ENCODE measurements at places on chromosomes 6 and 20.
A peak's percentile ranks its signal among the peaks of the same experiment; 100 is the strongest.

- DNase-seq = no peak
Measured at GRCh38 chr6:35505999-35506412, 6.7 kb downstream of the TULP1 start.

DNA sequence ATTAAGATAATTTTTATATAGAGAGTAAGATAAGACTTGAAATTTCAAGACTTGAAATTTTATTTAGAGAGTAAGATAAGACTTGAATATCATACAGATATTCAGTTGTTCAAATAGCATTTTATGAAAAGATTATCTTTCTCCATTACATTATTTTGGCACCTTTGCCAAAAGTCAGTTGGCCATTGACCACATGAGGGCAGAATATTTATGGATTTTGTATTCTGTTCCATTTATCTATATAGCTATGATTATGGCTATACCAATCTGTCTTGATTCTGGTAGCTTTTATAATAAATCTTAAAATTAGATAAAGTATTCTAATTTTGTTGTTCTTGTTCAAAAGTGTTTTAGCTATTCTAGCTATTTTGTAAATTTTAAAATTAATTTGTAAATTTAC, 537.9 kb upstream of the GJE1 start:
- no peak for DNase-seq

GRCh38 chr6:27096834-27097511, 150.5 kb upstream of the PRSS16 start:
- peak; percentile 9 for DNase-seq

GRCh38 chr6:45652416-45652815, 274.7 kb upstream of the SUPT3H start:
- DNase-seq = no peak

- no peak for DNase-seq
Measured at GRCh38 chr6:104183816-104184435, 675.8 kb downstream of the HACE1 start.

GRCh38 chr20:34127792-34128191, 15.7 kb upstream of the EIF2S2 start:
- DNase-seq = no peak

GRCh38 chr6:157670466-157671186, 152.4 kb upstream of the SNX9 start:
- peak; percentile 48 for DNase-seq

DNA sequence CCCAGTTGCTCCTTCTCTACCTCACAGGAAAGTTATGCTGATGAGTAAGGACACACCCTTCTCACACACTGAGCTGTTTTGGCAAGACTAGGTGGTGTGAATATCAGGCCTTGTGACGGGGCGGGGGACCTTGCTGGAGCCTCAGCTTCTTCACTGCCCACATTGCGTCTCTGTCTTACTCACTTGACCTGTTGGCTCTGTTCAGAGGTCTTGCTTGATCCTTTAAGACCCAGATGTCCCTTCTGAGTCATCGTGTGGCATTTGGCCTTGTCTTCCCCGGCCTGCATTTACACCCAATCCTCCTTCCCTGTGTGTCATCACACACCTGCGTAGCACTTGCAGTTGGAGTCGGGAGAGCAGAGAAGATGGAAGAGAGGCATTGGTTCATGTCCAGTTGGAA, 8.3 kb upstream of the PRND start:
- no peak for DNase-seq

- DNase-seq = peak; percentile 82
Measured at GRCh38 chr6:117482240-117483003, at the start of gene DCBLD1. Gene DCBLD1, plus strand, starts transcription at chr6:117482674. Its CDS starts 108 bp downstream, at chr6:117482782.

DNA sequence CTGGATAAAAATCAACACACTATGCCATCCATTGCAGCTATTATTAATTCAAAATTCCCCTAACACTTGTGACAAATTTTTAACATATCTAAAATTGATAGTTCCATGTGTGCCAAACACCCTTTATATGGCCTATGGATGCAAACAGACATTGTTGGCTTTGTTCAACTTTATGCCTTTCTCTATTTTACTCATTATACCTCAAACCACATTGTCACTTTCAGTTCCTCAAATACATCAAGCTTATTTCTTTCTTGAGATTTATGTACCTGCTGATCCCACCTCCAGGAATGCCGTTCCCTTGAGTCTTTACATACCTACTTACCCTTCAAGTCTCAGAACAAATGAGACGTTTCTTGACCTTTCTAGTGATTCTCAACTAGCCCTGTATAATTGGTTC, 193.5 kb upstream of the PLN start:
- no peak for DNase-seq

GRCh38 chr6:85580118-85580877, 13.4 kb downstream of the SNX14 start:
- DNase-seq = no peak

DNA sequence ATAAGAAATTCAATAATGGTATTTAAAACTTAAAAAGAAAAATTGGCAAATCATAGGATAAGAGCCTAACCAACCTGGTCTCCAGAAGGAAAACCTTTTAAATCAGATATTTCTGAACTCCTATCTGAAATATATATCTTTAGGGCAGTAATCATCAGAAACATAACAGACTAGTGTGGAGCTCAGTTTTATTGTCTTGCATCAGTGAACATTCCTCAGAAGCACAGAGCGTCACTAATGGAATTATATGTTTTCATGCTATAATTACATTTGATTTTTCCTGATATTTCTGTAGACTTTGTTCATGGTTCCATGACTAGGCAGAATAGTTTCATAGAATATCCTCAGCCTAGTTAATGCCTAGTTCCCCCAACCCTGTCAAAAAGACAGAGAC, 262.2 kb downstream of the EYA4 start:
- DNase-seq = no peak

DNA sequence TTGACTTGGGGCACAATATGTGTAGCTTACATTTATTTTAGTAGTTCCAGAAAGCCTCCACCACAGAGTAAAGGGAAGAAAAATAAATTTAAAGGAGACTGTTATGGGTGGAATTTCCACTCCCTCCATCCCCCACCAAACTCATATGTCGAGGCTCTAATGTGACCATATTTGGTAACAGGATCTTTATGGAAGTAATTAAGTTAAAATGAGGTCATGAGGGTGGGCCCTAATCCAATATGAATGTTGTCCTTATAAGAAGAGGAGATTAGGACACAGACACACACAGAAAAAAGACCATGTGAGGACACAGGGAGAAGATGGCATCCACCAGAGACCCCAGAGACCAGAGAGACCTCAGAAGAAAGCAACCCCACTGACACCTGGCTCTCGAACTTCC, 189.7 kb downstream of the EDN1 start:
- no peak for DNase-seq

GRCh38 chr6:108453601-108454185, 107.0 kb upstream of the FOXO3 start:
- peak; percentile 46 for DNase-seq

DNA sequence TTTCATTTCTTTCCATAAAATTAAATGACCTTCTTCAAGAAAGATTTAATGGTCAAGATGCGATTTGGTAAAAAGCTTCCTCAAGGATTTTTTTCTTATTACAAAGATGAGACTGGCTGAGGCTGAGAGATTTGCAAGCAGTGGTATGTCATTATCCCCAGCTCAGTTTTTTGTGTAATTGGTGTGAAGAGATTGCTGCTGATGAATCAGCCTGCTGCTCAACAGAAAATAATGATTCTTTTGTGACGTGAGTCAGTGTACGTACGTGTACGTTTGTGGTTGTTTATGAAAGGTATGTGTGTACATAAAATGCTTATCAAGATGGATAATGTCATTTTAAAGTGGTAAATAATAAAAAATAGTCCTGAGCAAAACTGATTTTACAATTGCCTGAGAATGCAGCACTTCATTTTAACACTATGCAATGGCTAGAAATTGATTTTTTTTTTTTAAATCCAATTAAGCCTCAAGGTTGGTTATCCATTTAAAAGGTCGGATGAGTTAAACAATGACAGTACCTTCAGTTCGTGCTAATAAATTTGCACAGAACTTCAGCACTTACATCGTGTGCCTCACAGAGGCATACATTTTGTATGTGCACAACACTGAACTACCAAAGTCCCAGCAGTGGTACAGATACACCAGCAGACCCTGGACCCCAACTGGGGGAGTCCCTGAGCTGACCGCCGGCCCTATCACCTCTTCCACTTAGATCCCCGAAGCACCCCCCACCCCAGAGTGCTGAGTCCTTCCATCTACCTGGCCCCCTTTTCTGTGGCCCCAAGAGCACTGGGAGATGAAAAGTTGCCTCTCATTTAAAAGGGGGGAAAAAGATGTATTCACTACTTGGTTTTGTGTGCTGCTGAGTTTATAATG, 9.7 kb upstream of the NPEPL1 start:
- no peak for DNase-seq

DNA sequence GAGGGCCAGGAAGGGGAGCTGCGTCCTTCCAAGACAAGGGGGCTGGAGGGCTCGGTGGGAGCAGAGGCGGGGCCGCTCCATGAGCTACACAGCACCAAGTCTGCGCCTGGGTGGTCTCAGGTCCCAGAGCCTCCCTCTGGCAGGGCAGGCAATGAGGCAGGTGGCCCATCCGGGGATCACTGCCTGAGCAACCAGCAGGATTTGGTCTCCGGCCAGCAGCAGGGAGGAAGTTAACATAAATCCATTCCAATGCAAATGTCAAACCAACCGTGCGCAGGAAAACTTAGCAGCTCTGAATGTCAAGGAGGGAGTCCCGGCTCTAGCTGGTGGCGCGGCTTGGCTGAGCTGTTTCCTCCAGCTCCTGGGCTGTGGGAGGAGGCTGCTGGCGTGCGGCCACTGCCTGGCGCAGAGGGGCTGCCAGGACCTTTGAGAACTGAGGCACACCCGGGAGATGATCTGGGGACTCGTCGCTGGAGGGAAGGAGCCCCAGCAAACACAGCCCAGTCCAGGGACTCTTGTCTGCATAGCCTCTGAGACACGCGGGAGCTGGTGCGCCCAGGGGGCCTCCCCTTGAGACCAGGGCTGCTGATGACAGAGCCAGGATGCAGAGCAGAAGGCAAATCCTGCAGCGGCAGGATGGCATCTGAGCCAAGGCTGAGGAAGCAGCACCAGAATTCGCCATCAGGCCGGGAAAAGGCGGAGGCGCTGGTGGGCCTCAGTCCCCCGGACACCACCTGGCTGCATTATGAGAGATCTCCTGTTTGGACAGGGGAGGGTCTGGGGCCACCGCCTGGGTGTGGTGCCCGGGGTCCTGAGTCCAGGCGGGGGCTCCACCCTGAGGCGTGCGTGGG, 33.1 kb upstream of the CHRNA4 start:
- no peak for DNase-seq

- no peak for DNase-seq
Measured at GRCh38 chr6:52423971-52424381, 3.8 kb downstream of the EFHC1 start.

GRCh38 chr20:19520261-19520660, 237.8 kb upstream of the RIN2 start:
- DNase-seq = no peak

GRCh38 chr20:36461600-36462439, 79.5 kb upstream of the MYL9 start:
- no peak for DNase-seq

- DNase-seq = no peak
Measured at GRCh38 chr6:57183336-57183735, 11.2 kb downstream of the BAG2 start.

DNA sequence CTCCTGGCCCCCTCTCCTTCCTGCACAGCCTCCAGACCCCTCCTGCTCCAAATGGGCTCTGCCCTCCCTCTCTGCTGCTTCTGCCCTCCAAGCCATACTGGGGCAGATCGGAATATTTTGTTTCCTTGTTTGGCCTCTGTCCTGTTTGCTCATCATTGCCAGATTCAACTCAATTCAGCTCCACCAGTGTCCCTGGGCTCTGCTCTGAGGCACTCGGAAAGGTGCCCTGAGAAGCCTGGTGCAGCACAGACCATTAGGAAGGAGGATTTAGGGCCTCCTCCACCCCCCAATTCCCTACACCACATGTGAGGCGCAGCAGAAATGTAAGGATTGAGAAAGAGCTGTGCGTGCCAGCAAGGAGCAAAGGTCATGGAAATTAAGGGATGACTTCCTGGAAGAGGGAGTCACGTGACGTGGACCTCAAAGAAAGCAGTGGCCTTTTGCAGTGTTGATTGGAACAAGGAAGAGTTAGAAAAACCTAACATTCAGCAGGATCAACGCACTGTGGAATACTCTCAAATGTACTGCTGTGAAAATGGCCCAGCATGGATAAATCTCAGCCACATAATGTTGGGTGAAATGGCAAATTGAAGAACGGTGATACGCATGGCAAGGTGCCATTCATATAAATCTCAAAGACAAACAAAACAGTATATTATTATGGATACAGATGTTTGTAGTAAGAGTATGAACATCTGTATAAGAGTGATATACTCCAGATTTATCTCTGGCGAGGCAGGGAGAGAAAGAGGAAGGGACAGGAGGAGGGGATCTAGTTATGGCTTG, 229.5 kb upstream of the RNF24 start:
- DNase-seq = no peak

DNA sequence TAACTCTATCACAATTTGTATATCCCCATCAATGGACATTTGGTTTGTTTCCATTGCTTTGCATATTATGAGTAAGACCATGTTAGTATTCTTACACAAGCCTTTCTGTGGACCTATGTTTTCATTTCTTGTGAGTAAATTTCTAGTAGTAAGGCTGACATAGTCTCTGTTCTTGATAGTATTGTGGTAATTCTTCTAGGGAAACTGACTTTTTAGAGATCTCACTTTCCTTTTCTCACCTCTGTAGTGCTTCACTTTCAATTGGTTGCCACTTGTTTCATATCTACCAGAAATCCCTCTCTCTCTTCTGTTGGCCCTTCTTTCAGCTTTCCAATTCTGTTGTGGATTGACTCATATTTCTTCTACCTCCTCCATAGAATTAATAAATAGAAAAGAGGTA, 8.5 kb downstream of the ISM1 start:
- no peak for DNase-seq

GRCh38 chr20:49045440-49046086, 549 bp upstream of the CSE1L start:
- peak; percentile 76 for DNase-seq

DNA sequence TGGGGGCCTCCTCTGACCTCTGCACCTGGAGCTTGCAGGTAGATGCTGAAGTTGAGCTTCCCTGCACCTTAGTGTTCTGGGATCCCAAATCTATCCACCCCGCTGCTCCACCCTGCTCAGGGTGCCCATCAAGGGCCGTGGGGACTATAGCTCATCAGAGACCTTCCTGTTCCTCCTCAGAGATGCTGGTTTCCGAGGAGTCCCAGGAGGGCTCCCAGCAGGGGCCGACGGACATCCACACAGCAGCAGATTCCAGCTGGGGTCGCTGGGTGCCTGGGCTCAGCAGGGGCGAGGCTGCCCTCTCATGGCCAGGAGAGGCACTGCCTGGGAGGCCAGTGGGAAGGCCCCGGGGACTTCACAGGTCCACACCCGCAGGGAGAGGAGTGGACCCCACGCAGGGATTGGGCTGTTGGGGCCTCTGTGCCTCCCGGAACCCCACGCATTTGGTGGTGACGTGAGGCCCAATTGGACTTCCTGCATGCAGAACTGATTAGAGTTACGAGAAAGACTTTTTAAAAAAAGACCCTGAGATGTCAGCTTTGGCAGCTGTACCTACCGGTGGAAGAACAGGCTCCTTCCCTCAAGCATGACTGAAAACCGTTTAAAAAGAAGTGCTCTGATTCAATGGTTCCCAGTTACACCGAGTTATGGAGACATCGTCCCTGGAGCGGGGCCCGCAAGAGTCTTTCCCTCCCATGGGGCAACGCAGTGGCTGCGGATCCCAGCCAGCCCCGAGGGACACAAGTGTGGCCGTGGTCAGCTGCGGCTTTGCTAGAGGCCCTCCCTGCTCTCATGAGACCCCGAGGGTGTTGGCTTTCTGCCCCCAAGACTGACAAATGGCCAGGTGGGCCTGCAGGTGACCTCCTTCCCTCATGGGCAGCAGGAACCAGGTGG, 25.3 kb upstream of the SLCO4A1 start:
- DNase-seq = peak; percentile 83
